ENCODE measurements at places on chromosomes 4 and X.

DNA sequence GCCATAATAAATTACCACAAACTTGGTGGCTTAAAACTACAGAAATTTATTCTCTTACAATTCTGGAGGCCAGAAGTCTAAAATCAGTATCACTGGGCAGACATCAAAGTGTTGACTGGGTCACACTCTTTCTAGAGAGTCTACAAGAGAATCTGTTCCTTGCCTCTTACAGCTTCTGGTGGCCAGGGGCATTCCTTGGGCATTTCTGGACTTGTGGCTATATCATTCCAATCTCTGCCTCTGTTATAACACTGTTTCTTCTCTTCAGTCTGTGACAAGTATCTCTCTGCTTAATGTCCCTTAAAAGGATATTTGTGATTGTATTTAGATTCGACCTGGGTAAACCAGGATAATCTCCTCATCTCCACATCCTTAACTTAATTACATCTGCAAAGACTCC, 207.3 kb upstream of the DCAF8L1 start:
- no peak for DNase-seq

DNA sequence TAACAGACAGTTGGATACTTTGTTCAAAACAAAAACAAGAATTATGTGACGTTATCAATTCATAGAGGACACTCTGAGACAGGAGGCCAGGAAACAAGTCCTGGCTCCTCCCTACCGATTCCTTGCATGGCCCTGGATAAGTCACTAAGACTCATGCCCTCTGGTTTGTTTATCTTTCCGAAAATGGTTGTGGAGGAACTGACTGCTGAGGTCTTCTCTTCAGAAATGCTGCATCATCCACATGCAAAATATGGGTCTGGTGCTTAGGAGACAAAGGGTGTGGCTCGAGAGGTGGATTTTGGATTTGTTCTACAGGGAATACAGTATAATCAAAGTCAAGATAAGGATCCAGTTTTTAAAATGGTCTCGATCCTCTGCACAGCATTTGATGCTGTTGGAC, 130.9 kb downstream of the RELL1 start:
- DNase-seq, result no peak

GRCh38 chr4:172758586-172759340, 409.8 kb upstream of the GALNT7 start:
- no peak for DNase-seq

GRCh38 chrX:52031371-52031770, 37.6 kb downstream of the MAGED4B start:
- DNase-seq, result no peak

DNA sequence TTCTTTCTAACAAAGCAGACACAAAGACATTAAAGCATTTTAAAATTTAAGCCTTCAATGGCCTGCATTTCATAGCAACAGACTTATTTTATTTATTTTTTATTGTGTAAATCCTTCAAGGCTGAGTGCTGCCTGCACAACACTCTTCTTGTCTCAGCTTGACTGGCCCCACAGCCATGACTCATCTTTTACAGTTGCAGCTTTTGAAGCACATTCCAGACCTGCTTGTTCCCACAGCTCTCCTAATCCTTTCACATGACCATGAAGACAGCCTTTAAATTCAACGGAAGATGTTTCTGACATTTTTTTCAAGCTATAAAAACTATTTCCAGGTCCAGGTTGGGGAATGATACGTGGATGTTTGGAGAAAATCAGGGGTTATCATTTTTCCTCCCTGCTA, 276.9 kb upstream of the TACR3 start:
- peak; percentile 9 for DNase-seq

DNA sequence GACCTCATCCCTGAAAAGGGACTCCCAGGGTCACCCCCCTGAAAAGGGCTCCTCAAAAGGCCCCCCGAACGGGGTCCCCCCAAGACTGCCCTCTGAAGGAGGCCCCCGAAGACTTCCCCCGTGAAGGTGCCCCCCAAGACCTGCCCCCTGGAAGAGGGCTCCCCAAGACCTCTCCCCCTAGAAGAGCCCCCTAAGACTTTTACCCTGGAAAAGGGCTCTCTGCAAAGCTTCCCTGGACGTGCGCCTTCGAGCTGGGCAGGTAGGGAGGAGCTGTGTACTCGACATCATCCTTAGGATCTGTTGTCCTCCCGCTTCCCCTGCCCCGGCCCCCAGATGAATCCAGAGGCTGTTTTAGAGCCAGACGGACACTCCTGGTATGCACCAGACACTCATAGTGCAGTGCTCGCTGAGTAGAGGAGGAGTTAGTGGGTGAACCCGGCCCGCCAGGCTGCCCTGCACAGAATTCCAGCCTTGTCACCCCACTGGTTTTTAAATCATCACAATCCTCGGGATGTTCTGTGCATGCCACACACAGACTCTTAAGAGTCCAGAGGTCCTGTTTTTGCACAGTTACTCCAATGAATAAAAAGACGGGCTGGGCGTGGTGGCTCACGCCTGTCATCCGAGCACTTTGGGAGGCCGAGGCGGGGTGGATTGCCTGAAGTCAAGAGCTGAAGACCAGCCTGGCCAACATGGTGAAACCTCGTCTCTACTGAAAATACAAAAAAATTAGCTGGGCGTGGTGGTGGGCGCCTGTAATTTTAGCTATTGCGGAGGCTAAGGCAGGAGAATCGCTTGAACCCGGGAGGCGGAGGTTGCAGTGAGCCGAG, 5.7 kb upstream of the SLC25A6 start:
- DNase-seq, result no peak

DNA sequence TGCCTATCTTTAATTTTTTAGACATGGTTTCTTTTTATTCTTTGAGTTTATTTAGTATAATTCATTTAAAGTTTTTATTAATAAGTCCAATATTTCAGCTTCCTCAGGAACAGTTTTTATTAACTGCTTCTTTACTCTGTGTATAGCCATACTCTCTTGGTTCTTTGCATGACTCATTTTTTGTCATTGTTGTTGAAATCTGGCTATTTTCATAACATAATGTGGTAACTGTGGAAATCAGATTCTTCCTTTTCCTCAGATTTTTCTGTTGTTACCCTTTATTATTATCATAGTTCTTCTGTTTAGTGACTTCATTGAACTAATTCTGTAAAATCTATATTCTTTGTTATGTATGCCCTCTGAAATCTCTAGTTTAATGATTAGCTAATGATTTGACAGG, 124.9 kb upstream of the CYSLTR1 start:
- DNase-seq, result no peak

DNA sequence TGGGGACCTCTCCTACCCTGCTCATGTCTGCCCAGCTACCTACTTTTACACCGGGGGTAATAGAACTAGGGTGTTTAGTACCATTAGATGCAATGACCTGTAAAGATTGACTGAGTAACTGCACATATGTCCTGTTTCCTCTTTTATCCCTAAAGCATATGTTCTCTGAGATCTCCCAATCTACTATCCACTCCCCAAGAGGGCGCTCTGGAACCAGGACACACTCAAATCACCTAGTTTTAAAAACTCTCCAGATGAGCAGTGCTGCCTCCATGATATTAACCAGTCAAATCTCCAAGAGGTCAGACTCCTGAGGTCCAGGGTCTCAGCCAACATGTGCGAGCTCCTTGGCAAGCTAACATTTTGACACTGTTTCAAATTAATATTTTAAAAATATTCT, 87.0 kb upstream of the TSPAN5 start:
- DNase-seq, result no peak

DNA sequence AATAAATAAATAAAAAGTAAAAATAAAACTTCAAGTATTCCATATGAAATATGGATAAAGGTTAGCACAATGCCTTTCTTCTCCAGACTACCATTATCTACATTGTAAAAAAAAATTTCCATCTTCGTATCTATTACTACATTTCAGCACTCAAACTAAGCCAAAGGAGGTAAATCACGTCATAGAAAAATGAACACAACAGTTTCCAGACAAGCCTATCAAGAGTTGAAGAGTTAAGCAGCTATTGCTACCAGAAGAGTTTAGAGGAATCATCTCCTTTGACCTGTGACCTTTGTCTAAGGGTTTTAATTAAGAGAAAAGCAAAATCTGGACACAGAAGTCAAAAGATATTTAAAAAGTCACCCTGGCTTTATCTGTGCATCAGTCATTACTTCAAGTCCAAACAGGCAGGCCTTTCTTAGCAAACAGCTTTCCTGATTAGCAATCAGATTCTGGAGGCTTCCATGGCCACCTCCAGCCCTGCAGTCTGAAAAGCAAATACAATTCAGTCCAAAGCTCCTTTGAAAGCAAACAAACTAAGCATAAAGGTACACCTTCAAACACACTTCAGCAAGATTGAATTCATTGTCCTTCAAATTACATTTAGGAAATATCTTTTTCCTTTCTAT, 82.2 kb downstream of the APBB2 start:
- no peak for DNase-seq

DNA sequence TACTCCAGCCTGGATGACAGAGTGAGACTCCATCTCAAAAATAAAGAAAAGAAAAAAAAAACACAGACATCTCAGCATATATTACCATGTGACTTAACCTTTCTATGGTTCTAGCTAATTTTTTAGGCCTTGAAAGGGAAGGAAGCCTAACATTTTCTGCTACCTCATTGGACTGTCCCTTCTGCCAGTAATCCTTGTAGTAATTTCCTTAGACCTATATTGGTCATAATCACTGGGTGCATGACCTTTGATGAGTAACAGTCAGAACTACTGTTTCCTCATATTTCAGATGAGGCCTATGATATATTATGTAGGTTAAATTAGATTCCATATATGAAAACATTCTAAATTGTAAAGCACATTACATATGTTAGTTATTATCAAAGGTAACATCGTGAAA, 9.6 kb downstream of the XIAP start:
- no peak for DNase-seq

DNA sequence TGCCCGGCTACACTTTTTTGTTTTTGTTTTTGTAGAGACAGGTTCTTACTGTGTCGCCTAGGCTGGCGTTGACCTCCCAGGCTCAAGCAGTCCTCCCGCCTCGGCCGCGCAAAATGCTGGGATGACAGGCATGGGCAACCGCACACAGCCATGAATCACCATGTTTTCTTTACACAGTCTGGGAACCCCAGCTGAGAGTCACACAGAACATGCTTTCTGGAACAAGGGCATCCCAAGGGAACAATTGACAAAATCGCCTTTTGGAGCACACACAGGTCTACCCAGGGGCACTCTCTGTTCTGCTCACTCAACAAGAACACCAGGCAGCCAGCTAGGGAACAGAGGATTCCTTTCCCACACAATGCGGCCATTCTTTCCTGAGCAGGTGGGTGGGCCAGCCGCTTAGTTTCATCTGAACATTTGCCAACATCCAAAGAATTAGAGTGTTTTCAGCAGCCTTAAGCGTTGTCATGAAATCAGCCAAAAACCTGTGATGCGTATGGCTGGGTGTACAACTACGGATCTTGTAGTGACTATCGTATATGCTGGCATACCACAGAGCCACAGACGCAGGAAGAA, 15.7 kb downstream of the PRKX start:
- DNase-seq, result peak; percentile 67

GRCh38 chrX:10649265-10649664, 28.9 kb upstream of the MID1 start:
- no peak for DNase-seq

- no peak for DNase-seq
These were observed 95.3 kb upstream of the PTPN13 start for GRCh38 chr4:86498863-86499166.

DNA sequence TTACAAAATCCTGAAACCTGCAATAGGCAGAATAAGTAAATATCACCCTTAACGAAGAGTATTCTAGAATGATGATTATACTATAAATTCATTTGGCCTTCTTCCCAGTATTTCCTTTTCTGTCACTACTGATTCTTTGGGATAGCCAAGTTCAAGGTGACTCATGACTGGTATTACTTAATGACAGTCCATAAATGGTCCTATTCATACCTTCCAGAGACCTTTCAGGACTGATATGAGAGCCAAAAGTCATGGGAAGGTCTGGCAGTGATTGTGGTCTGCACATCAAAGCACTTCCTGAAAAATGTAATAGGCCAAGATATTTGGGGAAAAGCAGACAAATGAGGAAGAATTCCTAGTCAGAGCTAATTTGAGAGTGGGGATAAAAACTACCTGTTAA, 239.6 kb upstream of the FAM47A start:
- no peak for DNase-seq

GRCh38 chrX:33134164-33134563, 77.2 kb downstream of the DMD start:
- DNase-seq, result no peak

DNA sequence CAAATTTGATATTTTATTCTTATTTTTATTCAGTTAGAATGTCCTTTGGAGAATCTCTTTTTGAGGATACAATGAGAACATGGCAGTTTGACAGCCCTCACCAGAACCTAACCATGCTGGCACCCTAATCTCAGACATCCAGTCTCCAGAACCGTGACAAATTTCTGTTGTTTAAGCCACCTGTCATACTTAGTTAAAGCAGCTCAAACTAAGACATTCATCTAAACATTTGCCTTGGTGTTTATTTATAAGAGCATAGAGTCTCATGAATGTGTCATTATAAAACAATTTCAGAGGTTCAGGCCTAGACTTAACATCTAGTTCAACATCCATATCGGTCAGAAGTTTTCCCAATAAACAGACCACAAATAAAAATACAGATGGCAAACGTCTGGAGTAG, 125.1 kb upstream of the FUNDC1 start:
- DNase-seq, result no peak

- DNase-seq, result no peak
These were observed 29.4 kb upstream of the SLAIN2 start for GRCh38 chr4:48311896-48312295.

GRCh38 chr4:104870495-104871233, 276.0 kb upstream of the TET2 start:
- no peak for DNase-seq

DNA sequence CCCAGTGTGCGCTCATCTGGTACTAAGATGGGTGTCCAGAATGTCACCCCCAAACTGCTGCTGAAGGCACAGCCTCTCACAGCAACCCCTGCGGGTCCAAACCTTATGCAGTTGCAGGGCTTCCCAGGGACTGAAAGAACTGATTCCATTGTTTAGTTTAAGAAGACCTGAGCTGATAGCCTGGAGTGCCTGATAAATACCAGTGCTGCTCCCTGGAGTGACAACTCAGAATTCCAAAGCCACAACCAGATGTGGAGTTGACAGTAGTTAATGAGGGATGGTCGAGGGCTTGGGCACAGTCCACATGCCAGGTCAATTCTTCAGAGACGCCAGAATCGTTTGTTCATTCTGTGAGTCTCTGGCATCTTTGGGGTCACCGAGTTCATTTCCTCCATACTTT, 71.2 kb downstream of the LNX1 start:
- DNase-seq, result no peak

GRCh38 chr4:65383589-65384305, 286.5 kb downstream of the EPHA5 start:
- no peak for DNase-seq

DNA sequence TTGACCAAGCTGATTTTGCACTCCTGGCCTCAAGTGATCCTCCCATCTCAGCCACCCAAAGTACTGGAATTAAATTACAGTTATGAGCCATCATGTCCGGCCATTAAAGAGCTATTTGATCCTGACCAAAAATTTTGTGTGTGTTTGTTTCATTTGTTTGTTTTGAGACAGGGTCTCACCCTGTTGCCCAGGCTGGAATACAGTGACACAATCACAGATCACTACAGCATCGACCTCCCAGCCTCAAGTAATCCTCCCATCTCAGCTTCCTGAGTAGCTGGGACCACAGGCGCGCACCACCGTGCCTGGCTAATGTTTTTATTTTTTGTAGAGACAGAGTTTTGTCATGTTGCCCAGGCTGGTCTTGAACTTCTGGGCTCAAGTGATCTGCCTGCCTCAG, 82.9 kb upstream of the RBPJ start:
- no peak for DNase-seq
